ENCODE measurements at places on chromosomes 3 and 15. TPM values are rescaled to one million over a fixed set of nuclear protein-coding genes. Genes with fewer than 3 reads are reported as not detected.

The SLC2A2 gene
- not detected for total RNA-seq

The PRRT3 gene
- total RNA-seq = 3.8 TPM

The RTP1 gene
- not detected for total RNA-seq

The MORC1 gene
- total RNA-seq = not detected

The CILP gene
- total RNA-seq = 0.26 TPM
